NCI-H524 (cell line): ENCODE measurements at places on chromosomes 2 and 18.

- DNase-seq: peak; percentile 9
Measured at GRCh38 chr2:141570474-141571131, 560.2 kb downstream of the LRP1B start.

DNA sequence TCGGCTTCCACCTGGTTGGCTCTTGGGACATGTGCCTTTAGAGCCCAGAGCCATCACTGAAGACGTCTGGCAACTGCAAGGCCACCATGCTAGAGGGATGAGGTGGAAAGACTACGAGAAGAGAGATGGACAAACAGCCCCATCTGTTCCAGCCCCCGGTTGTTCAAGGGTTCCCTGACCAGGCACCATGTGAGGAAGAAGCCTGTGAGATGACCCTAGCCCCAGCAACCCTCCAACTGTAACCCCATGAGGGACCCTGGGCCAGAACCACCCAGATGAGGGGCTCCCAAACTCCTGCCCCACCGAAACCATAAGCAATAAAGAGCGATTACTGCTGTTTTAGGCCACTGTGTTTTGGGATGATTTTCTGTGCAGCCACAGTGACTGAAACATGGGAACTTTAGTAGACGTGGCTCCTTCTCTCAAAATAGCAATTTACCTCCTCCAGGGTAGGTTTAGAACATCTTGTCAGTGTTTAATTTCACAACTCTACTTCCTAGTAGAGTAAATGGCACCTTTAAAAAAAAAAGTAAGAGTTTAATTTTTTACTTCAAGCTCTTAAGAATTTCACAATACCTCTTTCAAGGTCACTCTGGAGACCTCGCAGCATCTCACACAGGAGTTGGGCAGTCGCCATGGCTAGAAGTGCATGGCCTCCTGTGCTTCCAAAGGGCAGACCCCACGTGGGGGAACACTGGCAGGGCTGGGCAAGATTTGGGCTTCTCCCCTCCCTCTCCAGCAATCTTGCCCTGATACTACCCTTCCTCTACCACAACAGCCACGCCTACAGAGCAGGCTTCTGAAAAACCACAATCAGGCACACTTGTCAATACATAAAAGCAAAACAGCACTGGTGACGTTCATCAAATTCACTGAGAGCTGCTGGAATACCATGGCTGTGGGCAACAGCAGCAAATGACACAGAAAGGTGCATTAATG is 48.8 kb downstream of the TMEM163 start:
- DNase-seq: no peak

DNA sequence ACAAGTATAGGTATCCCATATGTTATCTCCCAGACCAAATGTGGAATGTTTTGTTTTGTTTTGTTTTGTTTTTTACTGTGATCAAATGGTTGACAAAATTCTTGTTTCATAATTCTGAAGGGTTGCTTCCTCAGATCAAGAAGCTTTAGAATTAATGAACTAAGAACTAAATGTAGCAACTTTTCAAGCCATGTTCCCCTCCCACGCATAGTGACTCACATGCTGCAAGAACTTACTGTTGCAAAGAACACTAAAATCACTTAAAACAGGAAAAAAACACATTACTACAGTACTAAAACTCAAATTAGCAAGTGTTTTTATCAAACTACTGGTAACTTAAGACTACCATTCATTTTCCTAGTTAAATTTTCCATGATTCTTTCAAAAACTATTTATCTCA is 30.6 kb downstream of the HNRNPLL start:
- no peak for DNase-seq

- DNase-seq: no peak
Measured at GRCh38 chr2:197135806-197136205, 174.8 kb downstream of the ANKRD44 start.

DNA sequence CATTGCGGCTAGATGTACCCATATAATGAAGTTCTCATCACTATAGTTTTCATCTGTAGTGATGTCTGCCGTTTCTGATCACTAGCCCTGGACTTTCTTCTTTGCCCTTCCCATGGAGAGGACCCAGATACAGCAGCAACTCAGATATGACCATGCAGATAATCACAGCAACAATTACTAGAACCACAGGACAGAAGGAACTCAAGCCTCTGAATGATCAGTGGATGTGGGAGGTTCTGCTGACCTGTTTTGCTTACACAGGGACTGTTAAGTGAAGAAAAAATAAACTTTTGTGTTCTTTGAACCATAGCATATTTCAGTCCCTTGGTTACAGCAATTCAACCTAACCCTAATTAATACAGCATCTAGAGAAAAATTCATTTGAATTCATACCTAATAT is 62.7 kb downstream of the ACVR1 start:
- no peak for DNase-seq

DNA sequence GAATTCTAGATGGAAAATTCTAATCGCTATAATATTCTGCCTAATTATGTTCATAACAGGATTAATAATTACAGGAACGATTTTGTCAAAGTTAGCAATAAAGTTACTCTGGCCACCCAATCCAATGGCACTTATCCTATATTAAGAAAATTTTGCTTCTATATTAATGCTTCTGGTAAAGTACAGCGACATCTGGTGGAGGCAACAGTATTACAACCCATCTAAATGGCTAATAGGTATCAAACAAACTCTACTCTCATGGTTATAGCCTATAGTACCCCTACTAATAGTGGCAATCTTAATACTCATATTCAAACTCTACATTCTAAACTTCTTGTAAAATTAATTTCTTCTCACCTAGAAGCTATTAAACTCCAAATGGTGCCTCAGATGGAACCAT is 1084.7 kb upstream of the LRRTM1 start:
- DNase-seq: no peak

GRCh38 chr2:150809103-150809502 is 321.6 kb upstream of the RND3 start:
- peak; percentile 65 for DNase-seq

DNA sequence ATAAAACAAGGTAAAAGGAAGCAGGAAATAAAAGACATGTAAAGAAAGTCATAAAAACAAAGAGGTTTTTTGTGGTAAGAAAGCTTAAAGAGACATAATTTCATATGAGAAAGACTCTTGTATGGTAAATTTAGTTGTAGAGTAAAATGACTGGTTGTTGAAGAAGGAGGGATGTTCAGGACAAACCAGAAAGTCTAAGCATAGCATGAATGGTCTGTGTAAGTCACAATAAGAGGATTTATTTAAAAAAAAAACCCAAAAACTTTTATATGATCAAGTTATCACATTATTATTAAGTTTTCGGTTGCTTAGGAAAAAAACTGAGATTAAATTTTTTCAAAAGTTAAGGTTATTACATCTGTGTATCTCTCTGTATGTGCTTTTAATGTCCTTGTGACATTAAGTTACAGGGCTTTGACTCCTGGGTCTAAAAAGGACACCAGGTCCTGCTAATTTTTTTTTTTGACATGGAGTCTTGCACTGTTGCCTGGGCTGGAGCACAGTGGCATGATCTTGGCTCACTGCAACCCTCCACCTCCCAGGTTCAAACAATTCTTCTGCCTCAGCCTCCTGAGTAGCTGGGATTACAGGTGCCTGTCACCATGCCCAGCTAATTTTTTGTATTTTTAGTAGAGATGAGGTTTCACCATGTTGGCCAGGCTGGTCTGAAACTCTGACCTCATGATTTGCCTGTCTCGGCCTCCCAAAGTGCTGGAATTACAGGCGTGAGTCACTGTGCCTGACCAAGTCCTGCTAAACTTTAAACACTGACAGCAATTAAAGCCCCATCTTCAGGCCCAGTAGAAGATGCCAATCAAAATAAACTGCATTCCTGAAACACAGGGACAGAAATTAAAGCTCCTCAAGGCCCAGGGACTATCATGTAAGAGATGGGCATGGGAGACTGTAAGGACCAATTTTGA is 14.2 kb upstream of the OXER1 start:
- no peak for DNase-seq

DNA sequence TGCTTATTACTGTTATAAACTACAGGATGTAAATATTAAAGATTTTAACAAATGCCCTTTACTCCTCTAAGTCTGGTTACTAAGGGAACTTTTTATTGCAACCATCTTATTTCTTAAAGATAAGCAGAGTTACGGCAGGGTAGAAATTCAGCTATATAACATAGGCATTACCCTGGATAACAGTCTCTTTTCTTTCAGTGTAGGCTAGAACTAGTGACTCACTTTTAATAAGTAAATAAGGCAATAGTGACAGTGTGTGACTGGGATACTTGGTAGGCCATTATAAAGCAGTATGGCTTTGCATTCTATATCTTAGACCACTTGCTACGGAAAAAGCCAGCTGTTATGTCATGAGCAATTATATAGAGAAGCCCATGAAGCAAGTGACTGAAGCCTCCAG is 1041.0 kb upstream of the NRXN1 start:
- peak; percentile 30 for DNase-seq

GRCh38 chr2:7083580-7084509 is 166.6 kb downstream of the RNF144A start:
- DNase-seq: peak; percentile 16

GRCh38 chr2:26463244-26464192 is 14.4 kb downstream of the OTOF start:
- no peak for DNase-seq

DNA sequence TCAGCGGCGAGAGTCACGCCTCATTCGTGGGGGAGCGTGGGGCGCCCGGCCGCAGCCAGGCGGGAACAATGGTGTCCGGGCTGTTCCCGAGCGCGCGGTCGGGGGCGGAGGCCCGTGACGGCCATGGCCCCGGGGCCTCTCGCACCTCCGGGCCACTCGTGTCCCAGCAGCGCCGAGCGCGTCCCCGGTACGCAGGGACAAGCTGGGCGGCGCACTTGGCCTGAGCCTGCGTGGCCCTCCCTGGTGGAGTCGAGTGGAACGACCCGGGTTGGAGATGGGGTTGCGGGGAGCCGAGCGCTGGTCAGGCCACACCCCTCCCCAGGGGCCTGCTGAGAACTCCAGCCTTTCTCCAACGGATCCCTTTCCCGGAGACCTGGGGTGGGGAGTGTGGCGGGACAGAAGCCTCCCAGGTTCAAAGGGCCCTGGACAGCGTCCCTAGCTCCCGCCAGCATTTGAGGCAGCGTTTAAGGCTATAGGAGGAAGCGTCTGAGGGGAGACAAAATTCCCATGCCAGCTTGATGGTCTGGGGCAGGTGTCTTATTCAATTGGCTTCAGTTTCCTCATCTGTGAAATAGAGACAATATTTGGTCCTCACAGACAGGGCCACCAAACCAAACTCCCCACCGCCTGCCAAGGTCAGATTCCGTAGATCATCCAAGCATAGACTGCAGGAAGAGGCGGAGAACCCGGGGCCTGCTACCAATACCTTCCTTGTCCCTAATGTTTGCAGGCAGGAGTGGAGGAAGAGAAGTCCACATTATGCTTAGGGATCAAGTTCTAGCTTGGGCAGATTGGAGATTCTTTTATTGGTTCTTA is 553 bp downstream of the CNDP2 start:
- peak; percentile 45 for DNase-seq

DNA sequence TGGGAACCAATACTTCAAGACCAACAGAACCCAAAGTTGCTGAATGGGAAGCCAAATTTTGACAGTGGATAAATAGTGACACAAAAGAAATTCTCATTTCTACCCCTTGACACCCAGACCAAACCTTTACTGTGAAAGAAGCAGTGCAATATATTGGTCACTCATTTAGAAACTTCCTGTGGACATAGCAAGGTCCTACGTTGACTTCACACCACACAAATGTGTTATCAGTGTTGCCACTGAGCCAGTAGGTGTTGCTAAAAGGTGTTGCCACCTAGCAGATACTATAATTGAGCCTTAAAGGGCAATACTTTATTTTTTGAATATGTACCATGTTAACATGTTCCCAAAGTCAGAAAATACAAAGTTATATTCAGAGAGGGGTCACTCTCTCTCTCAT is 1008.9 kb upstream of the CDH2 start:
- no peak for DNase-seq

GRCh38 chr18:62201870-62202269 is 14.8 kb downstream of the RELCH start:
- DNase-seq: no peak

DNA sequence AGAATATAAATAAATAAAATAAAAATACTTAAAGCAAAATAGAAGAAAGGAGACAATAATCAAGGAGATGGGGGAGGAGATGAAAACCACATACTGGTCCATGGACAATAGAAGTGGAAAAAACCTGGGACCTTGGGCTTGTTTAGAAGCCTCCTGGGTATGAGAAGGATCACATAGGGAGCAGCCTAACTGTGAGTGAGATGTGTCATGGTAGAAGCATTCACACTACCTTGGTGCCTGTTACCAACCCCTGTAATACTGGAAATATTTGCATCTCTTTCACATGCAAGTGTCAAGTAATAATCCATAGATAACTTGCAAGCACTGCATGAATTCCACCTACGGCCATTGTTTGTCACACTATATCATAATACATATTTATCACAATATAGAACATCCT is 23.2 kb upstream of the RNF103 start:
- no peak for DNase-seq

DNA sequence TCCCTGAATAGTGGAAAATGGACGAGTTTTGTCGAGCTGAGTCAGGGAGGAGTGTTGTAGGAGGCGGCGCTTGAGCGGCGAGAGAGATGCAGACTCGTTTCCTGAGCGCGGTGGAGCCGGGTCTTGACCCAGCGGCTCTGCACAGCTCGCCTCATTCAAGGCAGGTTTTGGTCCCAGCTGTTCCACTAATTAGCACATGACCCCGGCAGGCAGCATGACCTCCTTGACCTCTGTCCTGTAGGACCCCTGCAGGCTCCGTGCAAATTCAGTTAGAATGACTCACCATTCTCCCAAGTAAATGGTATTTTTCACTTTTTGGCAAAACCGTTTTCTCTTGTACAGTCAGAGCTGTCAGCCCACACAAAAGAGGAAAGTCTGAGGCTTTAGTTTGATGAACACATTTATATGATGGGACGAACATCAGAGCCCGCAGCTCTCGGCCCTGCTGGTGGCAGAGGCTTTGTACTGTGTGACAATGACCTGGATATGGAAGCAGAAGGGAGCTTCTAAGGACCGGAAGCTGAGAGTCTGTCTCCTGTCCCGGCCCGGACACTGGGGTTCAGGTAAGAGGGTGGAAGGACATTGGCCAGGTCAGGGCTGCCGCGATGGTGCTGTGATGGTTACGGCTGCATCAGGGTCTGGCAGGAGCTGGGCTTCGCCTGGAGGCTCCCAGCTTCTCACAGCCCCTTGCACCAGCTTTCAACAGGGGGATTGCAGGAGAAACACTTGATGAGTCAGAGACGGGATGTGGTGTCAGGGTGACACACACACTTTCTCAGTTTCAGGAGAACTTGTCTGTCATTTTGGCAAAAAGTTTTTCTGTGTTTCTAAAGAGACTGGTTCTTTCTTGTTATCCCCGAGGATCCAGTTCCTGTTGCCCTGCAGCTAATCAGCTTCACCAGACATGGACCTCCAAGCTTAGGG is 29.9 kb upstream of the ALKAL2 start:
- no peak for DNase-seq

DNA sequence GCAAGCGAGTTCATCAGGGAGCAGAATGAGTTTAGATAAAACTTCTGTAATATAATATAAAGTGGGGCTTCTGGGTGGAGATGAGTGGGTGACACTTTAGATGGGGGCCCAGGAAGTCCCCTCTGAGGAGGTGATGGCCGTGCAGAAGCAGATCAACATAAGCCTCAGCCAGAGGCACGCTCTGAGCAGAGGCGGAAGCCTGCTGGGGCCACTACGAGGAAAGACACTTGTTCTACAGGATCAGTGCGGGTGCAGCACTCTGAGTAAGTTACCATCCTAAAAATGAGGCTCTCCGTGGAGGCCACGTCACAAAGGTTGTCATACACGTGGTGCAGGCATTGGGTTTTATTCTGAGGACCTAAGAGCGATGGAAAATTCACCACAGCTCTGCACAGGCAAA is 22.3 kb downstream of the TMEM18 start:
- no peak for DNase-seq

GRCh38 chr2:45765728-45766254 is 114.3 kb downstream of the PRKCE start:
- DNase-seq: no peak
